ENCODE measurements at places on chromosomes 6 and 20.

DNA sequence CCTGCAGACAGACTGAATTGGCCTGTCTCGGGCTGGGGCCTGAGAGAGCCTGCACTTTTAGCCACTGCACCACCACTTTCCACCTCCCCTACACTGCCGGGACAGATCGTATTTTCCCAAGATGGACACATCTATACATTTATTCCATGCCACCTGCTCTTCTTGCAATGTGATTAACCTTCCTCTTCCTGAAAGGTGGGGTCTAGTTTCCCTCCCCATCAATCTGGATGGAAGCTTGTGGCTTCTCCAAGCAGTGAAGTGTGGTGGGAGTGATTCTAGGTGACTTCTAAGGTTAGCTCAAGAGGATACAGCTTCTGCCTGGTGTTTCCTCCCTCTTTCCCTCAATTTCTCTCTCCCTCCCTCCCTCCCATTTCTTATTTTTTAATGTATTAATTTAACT, 150.3 kb upstream of the PROKR2 start:
- no peak for DNase-seq

DNA sequence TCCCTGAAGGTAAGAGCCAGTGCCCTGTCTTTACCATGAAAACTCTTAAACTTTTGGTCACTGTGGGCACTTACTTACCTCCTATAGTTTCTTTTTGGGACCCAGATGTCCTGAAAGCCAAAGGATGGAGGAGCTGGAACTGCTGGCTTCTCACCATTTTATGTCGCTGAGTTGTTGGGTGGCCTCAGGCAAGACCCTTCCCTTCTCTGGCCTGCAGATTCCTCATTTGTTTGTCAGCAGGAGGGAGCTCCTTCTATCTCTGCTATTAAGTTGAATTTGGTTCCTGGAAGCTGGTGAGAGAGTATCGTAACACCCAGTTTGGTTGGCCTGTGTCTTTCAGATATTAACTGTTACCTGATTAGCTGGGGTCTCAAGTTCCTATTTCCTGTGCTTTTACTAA, 68.2 kb upstream of the MYL9 start:
- no peak for DNase-seq

- no peak for DNase-seq
Measured at GRCh38 chr6:80689716-80690395, 583.4 kb downstream of the BCKDHB start.

GRCh38 chr6:35213298-35213791, 411 bp upstream of the SCUBE3 start:
- DNase-seq: no peak

GRCh38 chr6:44627091-44627882, 239.8 kb downstream of the CDC5L start:
- no peak for DNase-seq

DNA sequence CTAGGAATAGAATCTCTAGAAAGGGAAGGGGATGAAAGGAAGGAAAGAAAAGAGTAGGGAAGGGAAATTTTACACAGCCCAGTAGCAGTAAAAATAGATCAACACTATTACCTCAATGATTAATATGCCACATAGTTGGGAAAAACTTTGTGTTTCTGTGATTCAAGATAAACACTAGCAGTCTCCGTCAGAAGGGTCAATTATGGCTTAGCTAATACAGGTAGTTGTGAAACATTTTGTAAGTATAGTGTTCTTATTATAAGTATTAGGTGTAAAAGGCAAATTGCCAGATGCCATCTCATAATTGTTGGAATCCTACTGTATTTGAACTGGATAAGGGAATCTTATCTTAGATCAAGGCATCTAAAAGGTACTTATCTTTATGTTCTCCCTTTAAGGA, 165.7 kb downstream of the MTFR2 start:
- DNase-seq: no peak

GRCh38 chr20:45944151-45944964, 9.9 kb downstream of the PCIF1 start:
- DNase-seq: no peak

DNA sequence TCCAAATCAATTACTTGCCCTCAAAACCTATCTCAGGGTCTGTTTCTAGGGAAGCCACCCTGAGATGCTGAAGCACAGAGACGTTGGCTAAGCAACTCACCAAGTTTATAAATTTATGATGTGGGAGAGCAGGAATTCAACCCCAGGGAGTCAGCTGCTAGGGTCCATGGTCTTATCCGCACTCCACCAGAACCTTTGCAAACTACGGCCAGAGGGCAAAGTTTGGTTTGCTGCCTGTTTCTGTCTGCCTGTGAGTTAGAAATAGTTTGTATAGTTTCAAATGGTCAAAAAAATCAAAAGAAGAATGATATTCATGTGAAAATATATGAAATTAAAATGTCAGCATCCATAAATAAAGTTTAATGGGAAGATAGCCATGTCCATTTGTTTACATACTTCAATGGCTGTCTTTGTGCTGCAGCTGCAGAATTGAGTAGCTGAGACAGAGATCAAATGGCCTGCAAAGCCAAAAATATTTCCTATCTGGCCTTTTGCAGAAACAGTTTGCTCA, 83.7 kb upstream of the ZFP64 start:
- DNase-seq: no peak

GRCh38 chr6:11852061-11852651, 73.6 kb upstream of the ADTRP start:
- DNase-seq: no peak

- DNase-seq: no peak
Measured at GRCh38 chr6:102742028-102742427, 1348.5 kb downstream of the GRIK2 start.

DNA sequence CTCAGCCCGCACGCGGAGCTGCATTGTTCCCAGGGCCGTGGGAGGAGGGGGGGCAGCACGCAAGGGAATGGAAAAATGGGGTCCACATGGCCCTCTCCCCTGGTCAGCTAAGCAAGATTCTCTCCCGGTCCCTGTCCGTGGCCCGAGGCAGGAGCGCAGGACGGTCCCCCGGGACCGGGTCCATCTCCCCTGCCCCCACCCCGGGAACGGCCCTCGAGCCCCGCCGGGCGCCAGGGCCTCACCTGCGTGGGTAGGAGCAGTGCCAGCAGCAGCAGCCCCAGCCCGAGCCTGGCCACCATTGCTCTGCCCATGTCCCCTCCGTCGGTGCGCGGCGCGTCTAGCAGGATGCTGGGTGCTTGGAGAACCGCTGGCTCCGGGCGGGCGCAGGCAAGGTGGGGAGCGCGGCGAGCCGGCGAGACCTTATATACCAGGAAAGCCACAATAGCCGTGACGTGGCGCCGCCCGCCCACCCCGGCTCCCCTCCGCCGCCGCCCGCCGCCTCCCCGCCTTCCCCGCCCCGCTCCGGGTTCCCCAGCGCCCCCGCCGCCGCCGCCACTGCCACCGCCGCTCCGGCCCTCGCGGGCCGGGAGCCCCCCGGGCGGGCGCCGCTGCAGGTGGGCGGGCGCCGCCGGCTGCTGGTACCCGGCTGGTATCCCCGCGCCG, at the start of gene CD24:
TSS of gene CD24 (minus strand) at position 394 of the 663 bp plus-strand sequence. CDS start at position 311, 83 bp downstream.
- peak; percentile 80 for DNase-seq

- peak; percentile 36 for DNase-seq
Measured at GRCh38 chr6:136549300-136550044, 750 bp downstream of the MAP7 start.

DNA sequence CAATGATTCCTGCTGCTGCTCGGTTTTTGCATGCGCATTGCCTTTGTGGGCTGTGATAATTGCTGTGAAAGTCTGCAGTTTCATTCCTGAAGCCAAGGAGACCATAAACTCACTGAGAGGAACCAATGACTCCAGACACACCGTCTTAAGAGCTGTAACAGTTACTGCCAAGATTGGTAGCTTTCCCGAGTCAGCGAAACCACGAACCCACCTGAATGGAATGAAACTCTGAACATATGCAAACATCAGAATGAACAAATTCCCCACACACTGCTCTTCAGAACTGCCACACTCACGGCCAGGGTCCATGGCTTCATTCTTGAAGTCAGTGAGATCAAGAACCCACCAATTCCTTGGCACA, 37.7 kb downstream of the TRIM27 start:
- no peak for DNase-seq

DNA sequence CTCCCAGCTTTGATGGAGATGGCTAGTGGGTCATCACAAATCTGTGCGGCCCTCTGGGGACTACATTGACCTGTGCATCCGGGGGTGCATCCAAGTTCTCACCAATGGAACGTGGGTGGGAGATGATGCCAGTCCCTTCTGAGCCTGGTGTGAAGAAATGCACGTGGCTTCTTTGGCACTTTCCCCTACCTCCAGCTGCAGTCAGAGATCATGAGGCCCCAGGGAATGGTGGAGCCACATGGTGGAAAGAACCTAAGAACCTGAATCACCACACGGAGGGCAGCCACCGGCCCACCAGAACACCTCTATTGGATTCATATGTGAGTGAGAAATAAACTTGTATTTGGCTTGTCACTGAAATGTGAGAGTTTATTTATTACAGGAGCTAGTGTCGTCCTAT, 9.9 kb upstream of the CDKN1A start:
- no peak for DNase-seq

DNA sequence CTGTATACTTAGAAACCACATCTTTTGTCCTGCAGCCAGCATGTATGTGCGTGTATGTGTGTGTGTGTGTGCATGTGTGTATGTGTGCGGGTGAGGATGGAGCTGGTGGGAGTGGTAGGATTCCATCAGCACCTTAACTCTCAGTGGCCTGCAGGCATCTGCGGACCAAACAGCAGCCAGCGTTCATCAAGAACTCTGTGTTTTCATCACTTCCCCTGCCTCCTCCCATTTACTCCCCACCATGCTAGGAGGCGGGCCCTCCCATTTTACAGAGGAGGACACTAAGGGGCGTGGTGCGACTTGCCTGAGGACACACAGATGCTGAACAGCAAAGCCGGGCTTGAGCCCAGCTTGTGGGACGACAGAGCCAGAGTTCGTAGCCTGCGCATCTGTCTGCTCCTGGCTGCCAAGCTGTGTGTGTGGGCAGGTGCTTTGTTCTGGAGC, 8.9 kb downstream of the VSTM2L start:
- DNase-seq: no peak

GRCh38 chr6:167113935-167114910, 8.7 kb upstream of the CCR6 start:
- DNase-seq: no peak

GRCh38 chr20:43191946-43192863, 2.5 kb upstream of the PTPRT start:
- peak; percentile 29 for DNase-seq

GRCh38 chr20:4370851-4371250, 350.9 kb upstream of the PRND start:
- no peak for DNase-seq

DNA sequence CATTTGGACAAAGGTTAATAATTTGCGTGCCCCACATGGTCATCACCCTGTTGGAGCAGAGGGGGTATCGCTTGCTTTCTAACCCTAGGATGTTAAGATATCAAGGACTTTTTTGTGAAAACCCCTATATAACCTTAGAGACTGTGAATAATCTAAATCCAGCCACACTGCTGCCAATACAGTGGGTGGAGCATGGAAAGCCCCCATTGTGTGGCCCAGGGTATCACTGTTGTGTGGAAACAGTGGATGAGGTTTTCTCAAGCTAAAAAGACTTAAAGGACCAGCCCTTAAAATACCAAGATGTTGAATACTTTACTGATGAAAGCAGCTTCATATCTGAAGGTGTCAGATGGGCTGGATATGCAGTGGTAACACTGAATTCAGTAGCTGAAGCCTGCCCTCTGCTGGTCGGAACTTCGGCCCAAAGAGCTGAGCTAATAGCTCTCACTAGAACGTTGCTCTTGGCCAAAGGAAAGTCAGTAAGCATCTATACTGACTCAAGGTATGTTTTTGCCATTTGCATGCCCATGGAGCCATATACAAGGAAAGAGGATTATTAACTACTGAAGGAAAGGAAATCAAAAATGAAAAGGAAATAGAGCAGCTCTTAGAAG, 695.2 kb downstream of the PHF3 start:
- DNase-seq: peak; percentile 51

DNA sequence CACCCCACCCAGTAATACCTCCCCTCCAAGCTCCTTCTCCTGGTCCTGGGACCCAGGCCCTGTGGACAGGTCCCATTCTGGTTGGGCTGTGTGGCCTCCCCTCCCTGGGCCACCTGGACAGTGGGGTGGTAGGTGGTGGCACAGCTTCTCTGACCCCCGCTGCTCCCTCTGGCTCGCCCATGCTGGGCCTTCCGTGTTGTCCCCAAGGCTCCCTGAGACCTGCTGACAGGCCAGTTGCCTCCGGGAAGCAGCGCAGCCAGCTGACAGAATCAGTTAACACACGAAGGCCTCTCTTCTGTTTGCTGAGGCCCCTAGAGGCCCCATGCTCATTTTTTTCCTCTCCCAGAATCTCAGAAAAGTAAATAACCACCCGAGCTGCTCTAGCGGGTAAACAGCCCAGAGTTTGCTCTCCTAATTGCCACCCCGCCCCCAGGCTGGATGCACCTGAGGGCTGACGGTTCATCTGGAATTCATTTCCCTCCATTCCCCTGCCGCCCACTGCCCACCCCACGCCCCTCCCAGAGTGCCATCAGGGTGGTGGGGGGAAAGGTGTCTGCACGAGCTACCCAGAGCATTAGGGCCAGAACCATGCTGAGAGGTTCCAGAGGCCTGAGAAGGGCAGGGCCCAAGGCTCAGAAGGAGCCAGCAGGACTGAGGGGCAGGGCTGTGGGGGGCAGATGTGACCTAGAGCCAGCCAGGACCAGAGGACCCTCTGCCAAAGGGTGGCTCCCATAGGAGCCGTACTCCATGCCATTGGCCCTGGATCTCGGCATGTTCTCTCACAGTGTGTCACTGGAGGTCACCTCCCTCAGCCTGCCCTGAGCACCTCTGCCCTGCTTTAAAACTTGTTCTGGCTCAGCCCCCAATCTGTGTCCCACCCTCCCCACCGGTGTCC, 157.5 kb downstream of the GRM4 start:
- no peak for DNase-seq

GRCh38 chr6:111228094-111228493, 140.8 kb downstream of the SLC16A10 start:
- peak; percentile 57 for DNase-seq

DNA sequence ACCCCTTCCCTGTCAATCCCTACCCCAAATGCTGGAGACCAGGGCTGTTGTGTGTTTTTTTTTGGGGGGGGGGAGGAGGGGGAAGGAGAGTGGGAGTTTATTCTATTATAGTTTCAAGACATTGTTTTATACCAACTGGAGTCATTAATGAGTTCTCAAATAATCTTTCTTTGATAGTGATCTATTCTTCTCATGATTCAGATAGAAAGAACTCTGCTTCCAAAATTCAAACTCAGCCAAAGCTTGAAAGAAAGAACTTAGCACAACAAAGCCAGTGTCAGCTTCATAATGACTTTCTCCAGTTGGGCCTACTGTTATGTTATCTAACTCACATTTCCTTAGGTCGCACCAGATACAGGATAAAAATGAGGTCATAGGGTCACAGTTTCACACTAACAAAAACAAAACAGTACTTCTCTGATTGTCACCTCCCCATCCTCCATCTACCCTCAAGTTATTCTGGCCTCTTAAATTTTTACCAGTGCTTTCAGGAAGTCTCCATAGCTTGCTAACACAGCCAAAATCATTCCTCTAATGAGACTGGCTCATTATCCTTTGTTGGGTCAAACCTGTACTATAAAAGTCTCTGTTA, 19.0 kb upstream of the MAP3K7 start:
- DNase-seq: no peak

GRCh38 chr6:142653710-142654420, 291.1 kb downstream of the HIVEP2 start:
- no peak for DNase-seq

All from PC-9 (cell line).